ENCODE measurements at places on chromosomes 1 and 21.

DNA sequence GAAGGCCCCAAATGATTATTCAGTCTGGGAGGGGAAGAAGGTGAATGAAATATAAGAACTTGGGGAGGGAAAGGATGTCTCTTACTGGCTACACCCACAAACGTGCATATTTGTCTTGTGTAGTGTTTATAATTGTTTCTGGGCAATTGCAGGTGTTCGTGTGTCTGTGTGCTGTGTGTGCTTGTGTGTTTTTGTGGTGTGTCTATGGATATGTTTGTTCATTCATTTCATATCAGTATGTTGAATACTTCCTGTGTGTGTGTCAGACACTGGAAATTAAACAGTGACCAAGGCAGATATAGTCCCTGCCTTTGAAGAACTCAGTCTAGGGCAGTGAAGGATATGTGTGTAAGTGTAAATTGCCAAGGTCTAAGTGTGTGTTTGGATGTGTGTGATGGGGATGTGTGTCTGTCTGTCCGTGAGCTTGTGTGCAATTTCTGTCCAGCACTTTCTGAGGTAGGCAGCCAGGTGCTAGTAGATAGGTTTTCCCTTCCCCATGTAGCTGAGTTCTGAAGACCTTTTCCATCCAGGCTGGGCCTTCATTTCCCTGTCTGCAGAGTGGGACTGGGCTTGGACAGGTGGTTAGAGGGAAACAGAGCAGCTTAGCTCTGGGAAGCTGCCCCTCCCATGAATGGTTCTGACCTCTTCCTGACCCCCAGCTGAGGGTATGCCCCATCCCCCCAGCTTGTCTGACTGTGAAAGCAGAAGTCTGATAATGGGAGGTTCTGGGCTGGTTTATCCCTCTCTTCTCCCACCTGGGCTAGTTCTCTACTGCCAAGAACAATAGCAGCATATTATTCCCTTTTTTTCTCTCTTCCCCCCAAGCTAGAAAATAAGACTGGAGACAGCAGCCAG lies 3.8 kb downstream of the AGO1 start:
- no peak for DNase-seq

- no peak for DNase-seq
Observed at GRCh38 chr1:200890818-200891773, 3.6 kb upstream of the INAVA start.

DNA sequence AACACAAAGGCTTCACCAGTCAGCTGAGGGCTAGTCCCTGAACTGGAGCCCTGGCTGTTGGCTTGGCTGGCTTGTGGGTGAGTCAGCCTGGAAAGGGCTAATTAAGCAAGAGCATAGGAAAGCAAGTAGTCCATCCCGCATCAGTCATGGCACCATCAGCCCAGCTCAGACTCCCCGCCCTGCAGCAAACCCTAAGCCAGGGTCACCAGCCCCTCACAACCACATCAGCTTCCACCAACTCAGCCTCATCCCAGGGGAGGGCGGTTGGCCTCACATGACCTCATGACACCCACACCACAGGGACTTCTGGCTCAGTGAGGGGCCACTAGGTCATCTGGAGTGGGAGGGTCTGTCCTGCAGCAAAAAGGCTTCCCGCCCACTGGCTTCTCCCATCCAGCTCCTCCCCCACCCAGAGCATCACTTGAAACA lies 7.0 kb upstream of the SPATC1L start:
- peak; percentile 42 for DNase-seq

DNA sequence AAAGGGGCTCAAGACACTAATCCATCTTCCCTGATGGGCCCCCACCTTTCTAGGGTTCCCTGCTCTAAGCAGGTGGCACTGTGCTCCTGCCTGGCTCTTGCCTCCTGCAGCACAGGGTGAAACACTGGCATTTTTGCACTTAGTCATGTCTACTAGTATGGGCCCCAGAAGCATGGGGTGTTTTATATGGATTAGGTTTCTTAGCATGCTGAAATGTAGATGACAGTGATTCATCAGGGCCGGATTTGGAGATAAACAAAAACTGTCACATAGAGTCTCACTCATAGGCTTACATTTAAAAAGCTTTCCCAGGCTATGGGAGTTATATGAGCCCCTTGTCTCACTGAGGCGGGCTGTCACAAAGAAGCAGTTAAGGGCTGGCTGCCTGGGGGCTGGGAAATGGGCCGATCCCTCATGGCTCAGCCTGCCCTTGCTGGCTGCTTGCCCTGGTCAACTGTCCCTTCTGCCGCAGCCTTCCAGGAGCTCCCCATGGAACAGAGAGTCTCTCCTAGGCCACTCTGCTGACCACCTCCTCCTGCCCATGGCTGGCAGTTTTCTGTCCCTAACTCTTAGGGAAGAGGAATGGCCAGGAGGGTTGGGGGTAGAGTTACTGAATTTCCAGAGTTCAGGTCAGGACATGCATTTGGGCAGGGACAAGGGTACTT lies 6.5 kb downstream of the GALNT2 start:
- DNase-seq: peak; percentile 47

DNA sequence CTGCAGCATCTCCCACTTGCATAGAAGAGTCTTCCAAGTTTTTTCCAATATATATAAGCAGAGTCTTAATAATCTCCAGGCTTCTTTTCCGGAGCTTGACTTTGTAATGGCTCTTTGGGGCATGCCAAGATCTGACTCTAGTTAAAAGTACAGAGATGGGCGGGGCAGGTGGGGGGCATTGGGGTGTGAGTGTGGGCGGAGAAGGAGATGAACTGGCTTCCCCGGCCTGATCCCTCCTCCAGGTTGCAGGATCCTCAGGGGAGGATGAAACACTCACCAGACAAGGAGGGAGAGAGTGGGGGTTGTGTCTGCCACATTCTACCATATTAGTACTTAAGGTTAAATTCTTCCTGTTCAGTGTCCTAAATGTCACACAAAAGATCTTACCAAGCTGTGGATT lies 23.0 kb downstream of the S100A10 start:
- no peak for DNase-seq

GRCh38 chr1:187999973-188000372 lies 1171.2 kb downstream of the PLA2G4A start:
- no peak for DNase-seq

- no peak for DNase-seq
Observed at GRCh38 chr1:85611425-85611824, 30.9 kb downstream of the CCN1 start.

- no peak for DNase-seq
Observed at GRCh38 chr21:36183144-36183795, 26.6 kb downstream of the DOP1B start.

GRCh38 chr1:37323486-37324377 lies 150.6 kb upstream of the ZC3H12A start:
- peak; percentile 60 for DNase-seq

GRCh38 chr1:233010146-233010545 lies 59.7 kb downstream of the NTPCR start:
- no peak for DNase-seq

GRCh38 chr1:43177691-43178090 lies 5.6 kb downstream of the CFAP57 start:
- DNase-seq: no peak

- no peak for DNase-seq
Observed at GRCh38 chr1:106746448-106747085, 309.9 kb upstream of the PRMT6 start.

- DNase-seq: no peak
Observed at GRCh38 chr1:154629061-154629674, 21.2 kb upstream of the ADAR start.

DNA sequence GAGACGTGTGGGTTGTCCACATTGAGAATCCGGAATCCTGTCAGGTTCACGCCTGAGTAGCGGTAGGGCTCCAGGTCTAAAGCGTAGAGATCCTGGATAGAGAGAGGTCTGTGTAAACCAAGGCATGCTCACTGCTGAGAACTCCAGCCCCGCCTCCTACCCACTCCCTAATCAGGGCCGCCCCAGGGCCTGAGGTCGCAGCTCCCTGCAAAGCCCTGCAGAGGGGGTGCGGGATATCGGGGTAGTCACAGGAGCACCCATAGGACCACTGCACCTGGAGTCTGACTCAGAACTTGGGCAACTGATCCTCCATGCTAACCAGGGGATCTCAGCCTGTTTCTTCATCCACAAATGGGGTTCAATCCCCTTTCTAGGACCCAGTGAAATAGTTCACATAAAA lies 174.4 kb downstream of the GRIK3 start:
- DNase-seq: no peak

- no peak for DNase-seq
Observed at GRCh38 chr1:45518910-45519309, 2.8 kb downstream of the PRDX1 start.

GRCh38 chr1:21559788-21560567 lies 50.8 kb downstream of the ALPL start:
- no peak for DNase-seq

GRCh38 chr1:217088521-217089284 lies 365.5 kb upstream of the ESRRG start:
- DNase-seq: no peak

- DNase-seq: no peak
Observed at GRCh38 chr1:14064649-14065442, 364.9 kb downstream of the PRDM2 start.

DNA sequence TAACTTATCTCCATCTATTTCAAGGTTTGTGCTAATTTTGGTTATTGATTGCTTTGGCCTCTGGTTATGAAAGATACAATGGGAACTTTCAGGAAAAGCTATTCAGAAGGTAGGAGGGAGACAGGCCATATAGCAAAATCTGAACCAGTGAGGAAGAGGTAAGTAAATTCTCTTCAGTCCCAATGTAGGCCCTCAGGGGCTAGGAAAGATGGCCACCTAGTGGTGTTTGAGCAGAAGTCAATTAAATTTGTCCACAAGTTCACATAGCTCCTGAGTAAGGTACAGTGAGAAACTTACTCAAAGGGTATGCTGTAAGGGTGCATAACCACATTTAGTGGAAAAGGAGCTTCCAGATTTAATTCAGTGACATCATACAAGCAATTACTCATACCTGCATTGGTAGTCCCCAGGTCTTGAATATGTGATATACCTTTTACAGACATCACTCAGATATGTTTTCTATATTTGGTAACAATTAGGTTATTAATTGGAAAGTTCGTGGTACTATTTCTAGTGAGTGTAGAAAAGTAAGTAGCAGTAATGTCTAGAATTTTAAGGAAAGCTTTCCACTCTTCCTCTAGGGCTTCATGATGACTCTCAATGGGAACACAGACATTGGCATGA lies 21.4 kb upstream of the FMO1 start:
- no peak for DNase-seq

DNA sequence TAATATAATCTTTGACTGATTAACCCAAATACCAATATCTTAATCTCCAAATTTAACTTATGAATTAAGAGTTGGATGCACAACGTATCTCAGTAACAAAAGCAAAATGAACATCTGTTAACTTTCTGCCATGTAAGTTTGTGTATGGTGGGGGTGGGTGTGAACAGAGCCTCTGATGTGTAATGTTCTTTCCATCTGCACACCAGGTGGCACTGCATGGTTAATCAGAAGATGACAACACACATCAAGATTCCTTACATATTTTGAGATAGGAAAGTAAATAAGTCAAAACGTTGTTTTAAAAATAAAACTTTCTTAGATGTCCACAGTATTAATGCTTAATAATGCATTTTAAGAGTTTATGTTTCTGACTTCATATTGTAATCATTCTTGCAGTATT lies 251.9 kb downstream of the DPYD start:
- no peak for DNase-seq

DNA sequence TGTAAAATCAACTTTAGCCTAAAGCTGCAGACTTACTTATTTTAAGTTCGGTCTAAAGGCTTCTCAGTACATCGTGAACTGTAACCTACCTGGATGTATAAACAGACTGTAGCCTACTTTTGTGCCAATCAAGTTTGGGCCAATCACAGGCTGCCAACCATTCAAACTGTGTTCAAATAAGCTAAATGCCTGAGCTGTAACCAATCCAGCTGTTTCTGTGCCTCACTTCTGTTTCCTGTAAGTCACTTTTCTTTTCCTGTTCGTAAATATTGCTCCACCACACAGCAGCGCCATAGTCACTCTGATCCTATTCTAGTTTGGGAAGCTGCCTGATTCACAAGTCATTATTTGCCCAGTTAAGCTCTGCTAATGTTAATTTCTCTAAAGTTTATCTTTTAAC lies 37.5 kb upstream of the SLAMF9 start:
- DNase-seq: no peak

- no peak for DNase-seq
Observed at GRCh38 chr1:246165826-246166709, 341.0 kb downstream of the SMYD3 start.

- DNase-seq: peak; percentile 90
Observed at GRCh38 chr1:2300851-2301606, 72.9 kb downstream of the SKI start.

DNA sequence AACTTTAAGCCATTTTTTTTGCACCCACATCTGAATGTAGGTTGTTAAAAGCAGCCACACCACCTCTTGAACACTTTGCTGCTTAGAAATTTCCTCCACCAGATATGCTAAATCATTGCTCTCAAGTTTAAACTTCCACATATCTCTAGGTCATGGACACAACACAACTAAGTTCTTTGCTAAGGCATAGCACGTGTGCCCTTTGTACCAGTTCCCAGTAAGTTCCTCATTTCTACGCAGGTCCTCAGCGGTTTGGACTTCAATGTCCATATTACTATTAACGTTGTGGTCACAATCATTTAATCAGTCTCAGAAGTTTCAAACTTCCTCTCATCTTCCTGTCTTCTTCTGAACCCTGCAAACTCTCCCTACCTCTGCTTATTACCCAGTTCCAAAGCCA lies 661.6 kb upstream of the PKN2 start:
- no peak for DNase-seq

DNA sequence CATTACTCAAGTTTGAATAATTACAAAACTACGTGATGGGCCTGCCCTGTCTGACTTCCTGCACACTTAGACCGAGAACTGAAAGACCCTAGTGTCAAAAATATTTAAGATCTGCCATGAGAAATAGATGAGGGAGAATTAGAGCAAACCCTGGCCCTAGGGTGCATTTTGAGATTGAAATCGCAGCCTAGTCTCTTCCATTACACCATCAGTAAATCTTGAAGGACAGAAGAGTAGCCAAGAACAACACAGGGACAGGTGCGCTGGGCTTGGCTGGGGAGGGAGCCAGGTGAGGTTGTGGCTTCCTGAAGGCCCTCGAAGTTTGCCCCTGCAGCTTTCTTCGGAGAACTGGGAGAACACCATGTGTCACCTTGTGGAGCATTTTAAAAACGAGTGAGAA lies 36.7 kb upstream of the KIF26B start:
- DNase-seq: no peak

DNA sequence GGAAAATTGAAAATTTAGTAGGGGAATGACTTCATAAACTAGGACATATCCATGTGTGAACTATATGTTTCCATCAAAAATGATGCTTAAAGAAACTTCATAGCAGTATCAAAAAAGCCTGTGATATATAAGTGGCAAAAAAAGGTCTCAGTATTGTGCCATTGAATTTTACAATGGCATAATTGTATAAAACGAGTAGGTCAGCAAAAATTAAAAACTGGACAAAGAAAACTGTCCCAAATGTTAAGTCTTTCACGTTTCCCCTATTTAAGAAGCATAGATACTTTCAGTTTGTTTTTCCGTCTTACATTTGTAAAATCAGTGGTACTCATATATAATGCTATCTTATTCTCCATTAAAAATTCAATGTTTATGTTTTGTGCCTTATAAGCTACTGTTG lies 43.2 kb downstream of the LRRC8B start:
- DNase-seq: no peak

- DNase-seq: no peak
Observed at GRCh38 chr1:183553764-183554163, 36.5 kb downstream of the NCF2 start.

- no peak for DNase-seq
Observed at GRCh38 chr21:44376606-44377005, 23.2 kb downstream of the TRPM2 start.
